ENCODE measurements at places on chromosomes 7 and 10.

GRCh38 chr7:17171427-17171826 lies 127.0 kb upstream of the AHR start:
- no peak for DNase-seq

DNA sequence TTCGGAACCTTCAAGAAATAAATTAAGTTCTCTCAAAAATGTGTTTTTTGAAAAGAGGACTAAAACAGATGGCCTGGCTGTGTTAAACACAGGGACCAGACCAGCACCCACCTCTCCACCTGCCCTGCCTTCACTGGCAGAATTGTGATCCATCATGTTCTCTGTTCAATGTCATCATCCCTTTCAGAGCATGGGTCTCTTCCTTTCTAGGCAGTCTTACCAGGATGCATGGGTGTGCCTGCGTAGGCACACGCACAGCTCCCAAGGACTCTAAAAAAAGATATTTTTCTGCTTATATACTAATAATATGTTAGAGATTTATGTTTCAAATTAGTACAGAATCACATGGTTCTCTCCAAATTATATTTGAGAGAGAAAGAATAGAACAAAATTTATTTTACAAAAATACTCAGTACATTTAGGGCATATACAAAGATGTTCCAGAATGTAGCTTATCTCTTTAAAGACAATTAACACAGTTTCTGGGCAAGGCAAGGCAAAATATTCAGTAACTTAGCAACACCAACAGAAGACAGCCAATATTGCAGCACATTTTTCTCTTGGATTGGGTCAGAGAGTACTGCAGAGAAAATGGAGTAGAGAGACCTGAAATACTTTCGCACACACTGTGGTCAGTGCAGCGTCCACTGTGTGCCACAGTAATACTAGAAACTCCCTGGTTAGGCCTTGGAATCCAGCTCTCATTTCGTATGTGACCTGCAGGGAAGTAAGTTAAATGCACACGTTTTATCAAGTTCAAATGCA lies 52.8 kb downstream of the EGFR start:
- DNase-seq, result no peak

GRCh38 chr7:54697659-54698186 lies 61.3 kb downstream of the SEC61G start:
- no peak for DNase-seq

GRCh38 chr7:11327633-11328032 lies 354.0 kb downstream of the PHF14 start:
- no peak for DNase-seq

- DNase-seq, result no peak
Measured at GRCh38 chr10:35640474-35640873, 1.6 kb downstream of the FZD8 start.

DNA sequence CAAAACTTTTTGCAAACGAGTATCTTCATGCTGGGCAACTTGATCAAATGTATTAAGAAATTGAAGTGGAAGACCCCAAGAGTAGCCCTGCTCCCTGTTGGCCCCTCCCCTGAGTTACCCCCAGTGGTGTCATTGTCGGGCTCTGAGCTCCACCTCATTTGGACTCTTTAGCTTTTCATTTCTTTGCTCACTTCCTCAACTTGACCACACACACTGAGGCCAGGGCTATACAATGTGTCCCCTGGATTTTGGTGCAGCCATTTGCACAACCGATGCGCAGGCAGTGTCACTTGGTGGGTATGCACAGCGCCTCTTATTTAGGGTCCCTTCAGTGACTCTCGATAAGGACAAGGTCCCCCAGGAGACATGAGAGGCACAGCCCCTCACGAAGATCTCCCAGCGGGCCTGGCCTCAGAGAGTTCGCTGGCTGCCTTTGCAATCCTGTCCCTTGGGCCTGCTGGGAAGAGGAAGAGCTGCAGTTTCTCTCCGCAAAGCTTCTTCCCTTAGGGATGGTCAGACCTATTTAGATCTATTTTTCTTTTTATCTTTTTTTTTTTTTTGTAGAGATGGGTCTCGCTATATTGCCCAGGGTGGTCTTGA lies 2.5 kb upstream of the MUC3A start:
- DNase-seq, result no peak

GRCh38 chr10:130933008-130933390 lies 378.5 kb downstream of the TCERG1L start:
- no peak for DNase-seq
